ENCODE measurements at places on chromosomes 16 and 17.

DNA sequence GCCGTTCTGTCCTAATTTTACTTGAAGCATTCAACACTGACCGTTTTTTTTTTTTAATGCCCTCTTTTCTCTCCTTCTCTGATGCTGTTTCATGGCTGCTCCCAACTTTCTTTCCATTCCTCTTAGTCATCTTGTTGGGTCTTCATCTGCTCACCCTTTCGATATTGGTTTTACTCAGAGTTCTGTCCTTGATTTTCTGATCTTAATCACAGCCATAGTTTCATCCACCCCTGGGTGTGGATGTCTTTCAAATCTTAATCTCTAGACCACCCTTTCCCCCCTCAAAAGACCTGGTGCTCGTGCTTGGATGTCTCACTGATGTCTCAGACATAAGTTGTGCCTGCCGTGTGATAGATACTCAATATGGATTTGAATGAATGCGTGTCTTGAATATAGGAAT lies 22.4 kb downstream of the NDEL1 start:
- DNase-seq: no peak

DNA sequence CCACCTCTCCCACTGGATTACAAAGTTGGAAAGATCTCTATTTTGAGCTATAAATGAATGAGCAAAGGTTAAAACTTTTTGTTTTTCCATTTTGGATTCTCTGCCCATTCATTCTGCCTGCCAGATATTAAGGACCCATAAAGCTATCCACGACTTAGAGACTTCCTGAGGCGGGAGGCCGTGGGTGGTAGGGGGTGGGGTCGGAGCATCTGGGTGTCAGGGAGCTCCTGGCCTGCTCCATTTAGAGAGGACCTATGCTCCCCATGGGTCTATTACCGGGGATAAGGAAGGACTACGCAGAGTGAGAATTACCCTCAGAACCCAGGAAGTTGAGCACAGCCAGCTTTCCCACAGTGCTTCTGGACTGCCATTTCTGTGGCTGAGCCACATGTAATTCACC lies 45.8 kb downstream of the MARF1 start:
- no peak for DNase-seq

DNA sequence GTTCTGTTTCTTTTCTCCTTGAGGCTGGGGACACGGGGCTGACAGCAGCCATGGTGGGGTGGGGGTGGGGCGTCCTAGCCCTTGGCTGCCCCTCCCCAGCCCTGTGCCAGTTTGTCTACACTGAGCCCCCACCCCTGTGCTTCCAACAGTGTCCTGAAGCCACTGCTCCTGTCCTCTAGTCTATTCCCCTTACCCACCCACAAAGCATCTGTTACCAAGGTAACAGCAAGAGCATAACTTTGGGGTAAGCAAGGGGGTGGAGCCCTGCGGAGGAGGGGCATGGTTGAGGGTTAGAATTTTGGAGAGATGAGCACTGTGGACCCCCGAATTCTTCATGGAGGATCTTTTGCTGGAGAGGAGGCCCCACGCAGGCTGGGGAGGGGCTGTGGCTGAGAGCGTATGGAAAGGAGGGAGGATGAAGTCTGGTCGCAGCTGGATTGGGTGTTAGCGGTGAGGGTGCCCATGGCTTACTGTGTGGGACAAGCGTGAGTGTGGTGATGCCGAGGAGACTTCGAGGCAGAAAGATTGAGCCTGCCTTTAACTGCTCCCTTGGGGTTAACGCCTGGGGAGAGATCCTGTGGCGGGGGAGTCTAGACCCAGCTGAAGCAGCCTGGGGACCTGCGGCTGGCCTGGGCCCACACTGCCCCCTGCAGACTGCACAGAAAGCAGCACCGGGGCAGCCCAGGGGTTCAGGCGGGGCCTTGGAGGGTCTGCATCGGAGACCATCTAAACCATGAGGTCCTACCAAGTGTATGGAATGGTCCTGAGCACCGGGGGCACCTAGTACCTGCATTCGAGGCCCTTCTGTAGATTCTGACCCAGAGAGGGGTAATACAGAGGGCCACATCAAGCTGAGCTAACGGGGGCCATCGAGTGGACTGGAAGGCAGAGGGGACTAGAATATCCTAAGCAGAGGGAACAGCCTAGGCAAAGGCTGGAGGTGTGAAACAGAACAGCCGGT lies 6.1 kb upstream of the STAC2 start:
- DNase-seq: no peak

DNA sequence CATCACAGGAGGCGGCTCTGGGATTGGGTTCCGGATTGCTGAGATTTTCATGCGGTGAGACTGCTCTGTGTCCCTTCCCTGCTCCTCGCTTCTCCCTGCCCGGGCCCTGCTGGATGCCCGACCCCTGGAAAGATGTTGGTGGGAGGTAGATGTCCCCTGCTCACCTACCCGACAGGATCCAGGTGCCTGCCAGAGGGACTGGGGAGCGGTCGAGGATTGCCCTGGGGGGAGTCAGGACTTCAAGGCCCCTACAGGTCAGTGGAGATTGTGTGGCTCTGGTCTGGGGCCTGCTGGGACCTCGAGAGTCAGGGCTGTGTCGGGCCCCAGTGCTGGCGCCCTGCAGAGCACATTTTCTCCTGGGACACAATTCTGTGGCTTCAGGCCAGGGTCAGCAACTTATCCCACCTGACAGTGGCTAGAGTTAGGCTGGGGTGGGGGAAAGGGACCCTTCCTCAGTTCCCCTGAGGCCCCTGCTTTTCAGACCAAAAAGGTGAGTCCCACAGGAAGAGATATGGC lies 3.3 kb downstream of the DECR2 start:
- DNase-seq: no peak

- no peak for DNase-seq
Measured at GRCh38 chr17:81427173-81428120, 32.2 kb downstream of the BAHCC1 start.

- DNase-seq: no peak
Measured at GRCh38 chr16:57538235-57538721, 1.9 kb upstream of the CCDC102A start.

DNA sequence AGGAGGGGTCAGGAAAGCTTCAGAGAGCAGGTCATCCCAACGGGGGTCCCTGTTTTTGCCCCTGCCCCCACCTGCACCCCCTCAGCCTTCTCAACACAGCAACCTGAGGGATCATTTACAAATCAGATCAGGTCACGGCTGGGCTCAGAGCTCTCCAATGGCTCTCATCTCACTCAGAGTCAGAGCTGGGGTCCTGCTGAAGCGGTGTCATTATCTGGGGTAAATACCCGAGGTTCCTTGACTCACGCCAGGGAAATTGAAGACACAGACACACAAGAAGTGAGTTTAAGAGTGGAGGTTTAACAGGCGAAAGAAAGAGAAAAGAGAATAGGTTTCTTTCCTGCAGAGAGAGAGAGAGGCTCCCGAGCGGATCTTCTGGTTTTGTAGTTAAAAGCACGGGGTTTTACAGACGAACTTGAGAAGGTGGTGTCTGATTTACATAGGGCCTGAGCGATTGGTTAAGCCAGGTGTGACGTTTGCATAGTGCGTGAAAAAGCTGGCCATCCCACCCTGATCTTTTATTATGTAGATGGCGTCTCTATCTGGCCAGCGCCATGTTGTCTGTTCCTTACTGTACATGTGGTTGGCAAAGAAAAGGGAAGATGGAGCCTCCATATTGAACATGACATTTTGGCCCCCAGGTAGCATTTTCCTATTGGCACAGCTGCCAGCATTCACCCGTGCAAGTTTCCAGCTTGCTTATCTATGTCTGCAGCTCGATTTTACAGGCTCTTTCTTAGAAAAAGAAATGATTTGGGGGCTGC lies 51.4 kb downstream of the WSB1 start:
- DNase-seq: no peak

DNA sequence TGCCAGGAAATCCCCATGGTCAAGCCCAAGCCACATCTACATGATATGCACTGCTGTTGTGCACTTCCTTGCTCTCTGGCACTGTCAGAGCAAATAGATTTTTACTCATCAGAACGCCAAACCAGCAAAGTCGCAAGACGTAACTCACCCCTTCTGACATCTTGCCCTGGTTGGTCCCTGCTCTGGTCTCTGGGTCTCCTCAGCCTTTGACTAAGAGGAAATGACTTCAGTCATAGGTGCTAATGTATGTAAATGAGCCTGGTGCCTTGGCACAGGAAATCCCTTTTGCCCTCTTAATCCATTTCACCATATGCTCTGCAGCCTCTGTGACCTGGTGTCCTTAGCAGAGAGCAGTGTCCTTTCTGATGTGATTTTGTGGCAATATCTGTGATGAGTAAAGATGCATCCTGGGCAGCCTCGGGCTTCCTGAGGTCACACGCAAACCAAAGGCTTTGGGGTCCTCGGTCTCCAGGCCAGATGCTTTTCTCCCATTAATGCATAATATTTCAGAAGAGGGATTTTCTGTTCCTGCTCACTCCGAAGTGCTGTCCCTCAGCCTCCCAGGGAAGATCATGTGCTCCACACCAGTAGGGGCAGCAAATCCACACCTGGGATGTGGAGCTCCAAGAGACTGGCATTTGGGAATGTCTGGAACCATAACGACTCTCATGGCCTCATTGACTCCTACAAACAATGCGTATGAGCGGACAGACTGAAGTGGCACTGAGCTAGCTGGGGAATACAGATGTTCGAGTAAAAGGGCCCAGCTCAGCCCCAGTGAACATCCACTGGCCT lies 66.9 kb downstream of the GP2 start:
- DNase-seq: no peak

DNA sequence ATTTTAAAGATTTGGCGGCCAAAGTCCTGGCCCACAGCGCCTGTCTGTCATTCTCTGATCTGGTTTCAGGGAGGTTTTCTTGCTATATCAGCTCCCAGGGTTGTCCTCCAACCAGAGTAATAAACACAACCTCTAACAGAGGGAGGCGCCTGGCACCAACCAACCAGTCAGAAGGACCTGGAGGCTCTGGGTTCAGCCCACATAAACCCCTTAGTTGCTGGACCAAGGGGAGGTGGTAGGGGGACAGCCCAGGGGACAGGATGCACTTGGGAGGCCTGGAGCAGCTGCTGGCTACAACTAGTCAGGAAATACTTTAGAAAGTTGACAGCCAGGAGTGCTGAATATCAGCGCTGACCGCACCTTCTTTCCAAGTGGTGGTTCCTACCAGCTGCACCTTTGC lies 41.7 kb upstream of the CDRT4 start:
- DNase-seq: no peak

- DNase-seq: no peak
Measured at GRCh38 chr17:70270554-70270953, 101.2 kb downstream of the KCNJ2 start.

DNA sequence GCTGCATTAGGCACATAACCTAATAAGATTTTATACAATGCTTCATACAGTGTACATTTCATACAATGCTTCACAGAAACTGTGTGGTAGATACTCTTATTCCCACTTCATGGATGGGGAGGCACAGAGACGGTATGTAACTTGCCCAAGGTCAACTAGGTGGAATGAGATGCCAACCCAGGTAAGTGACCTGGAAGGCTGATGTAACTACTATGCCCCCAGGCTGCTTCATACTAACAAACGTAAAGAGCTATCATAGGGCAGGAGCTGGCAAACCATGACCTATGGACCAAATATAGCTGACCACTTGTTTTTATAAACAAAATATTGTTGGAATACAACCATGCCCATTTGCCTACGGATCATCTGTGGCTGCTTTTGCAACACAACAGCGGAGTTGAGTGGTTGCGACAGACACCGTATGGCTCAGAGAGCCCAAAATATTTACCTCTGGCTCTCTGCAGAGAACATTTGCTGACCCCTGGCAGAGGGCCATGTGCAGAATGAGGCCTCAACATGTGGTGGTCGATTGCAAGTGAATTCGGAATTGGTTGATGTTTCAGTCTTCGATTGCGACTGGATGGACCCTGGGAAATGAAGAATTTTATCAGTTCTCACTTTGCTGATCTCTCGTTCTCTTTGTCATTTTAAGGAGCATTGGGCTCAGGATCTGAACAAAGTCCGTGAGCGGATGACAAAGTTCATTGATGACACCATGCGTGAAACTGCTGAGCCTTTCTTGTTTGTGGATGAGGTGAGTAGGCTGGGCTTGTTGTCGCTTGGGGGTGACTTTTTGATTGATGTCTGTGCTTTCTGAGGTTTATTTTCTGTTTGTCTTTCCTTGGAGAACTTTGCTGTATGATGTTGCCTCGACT lies 109.7 kb downstream of the PLCG2 start:
- DNase-seq: no peak

GRCh38 chr17:77353684-77354419 lies 213.1 kb downstream of the SEC14L1 start:
- DNase-seq: no peak

DNA sequence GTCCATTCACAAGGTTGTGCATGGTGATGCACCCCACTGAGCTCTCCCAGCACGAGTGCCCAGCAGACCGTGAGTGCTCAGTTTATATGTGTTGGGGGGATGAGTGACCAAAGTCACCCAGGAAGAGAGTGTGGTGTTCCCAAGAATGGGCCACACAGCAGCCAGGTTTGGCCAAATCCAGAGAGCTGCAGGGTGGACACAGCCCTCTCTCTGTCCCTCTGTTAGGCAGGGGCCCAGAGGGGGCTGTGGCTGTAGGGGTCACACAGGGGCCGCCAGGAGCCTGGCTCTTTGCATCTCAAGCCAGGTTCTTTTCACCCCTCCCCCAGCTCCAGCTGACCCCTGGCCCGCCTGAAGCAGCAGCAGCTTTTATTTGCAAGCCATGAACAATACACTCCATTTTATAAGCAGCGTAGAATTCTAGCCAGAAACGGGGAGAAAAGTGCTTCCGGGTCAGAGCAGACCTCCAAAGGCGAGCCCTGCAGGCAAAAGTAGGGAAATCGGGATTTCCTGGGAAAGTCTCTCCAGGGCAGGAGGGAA lies 13.3 kb downstream of the COTL1 start:
- no peak for DNase-seq

GRCh38 chr16:87806641-87807546 lies 41.1 kb upstream of the KLHDC4 start:
- DNase-seq: no peak

DNA sequence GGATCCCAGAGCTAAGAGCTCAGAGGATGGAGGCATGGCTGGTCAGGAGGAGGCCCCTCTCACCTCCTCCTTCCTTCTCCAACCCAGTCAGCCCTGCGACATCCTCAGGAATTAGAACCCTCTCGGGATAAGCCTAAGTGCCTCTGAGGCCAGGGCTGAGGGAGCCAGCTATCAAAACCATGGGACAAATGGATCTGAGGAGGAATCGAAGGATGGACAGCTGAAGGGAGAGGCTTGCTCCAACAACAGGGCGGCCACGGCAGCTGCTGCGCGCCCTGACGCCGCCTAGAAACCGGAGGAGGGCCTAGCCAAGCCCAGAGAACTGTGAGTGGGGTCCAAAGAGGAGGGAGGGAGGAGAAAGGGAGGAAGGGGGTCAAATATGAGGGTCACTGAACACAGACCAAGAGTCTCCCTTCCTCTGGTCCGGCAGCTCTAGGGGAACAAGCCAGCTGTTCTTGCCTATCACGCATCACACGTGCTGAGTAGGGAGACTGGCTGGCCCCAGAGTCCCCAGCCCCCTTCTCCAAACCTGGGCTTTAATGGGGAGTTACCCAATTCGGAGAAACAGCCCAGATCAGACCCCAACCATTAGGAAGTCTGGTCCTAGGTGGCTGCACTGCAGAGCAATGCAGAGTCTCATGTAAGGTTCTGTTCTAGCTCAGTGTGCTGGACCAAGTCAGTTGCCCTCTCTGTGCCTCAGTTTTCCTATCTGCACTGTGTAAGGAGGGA lies 5.9 kb upstream of the HOXB13 start:
- no peak for DNase-seq

GRCh38 chr17:58706351-58707140 lies 14.1 kb downstream of the RAD51C start:
- DNase-seq: no peak

GRCh38 chr16:11109566-11109965 lies 146.4 kb downstream of the SOCS1 start:
- no peak for DNase-seq

GRCh38 chr16:68447653-68448359 lies 502 bp downstream of the SMPD3 start:
- DNase-seq: no peak

- DNase-seq: no peak
Measured at GRCh38 chr17:44120851-44121605, 2.4 kb downstream of the HDAC5 start.

All from stimulated activated CD4-positive, alpha-beta T cell treated with anti-CD3 and anti-CD28 coated beads, Interleukin-15, amount 100 ng/mL, for 1 hour (primary cell).